Urothelium cell line (cell line): ENCODE measurements at places on chromosomes 12 and 14.

DNA sequence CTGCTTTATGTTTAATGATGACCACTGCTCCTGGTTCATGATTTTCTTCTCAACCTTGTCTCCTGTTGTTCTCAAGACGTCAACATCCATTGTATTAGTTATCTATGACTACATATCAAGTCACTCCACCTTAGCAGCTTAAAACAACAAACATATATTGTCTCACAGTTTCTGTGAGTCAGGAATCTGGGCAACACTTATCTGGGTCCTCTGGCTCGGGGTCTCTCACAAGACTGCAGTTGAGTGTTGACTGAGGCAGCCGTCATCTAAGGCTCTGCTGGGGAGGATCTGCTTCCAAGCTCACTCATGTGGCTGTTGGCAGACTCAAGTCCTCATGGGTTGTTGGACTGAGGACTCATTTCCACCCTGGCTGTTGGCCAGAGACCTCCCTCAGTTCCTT is 27.3 kb upstream of the FRS2 start:
- DNase-seq: no peak

DNA sequence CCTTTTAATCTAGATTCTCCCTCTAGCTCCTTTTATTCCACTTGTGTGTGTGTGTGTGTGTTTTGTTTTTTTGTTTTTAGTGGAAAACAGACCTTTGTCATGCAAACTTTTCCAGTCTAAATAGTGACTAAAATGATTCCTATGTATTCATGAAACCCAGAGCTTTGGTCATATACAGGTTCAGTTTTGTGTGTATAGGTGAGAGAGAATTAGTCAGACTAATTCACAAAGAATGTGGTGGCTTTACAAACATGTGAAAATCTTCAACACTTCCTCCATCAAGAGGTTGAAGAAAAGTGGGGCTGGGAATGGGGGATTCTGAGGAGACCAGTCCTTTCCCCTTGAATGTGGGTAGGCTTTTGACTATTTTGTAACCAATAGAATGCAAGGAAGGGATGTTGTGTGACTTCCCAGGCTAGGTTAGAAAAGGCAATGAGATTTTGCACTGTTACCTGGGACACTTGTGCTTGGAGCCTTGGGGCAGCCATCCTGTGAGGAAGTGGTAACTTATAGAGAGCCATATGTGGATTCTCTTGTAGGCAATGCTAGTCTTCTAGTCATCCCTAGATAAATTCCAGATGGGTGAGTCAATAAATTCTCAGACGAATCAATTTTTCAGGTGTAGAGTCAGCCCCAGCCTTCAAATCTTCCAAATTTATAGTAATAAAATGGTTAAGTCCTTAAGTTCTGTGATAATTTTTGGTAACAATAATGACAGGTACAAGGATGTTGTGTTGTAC is 236.1 kb downstream of the CEP128 start:
- no peak for DNase-seq

- no peak for DNase-seq
These were observed 62.4 kb downstream of the GSC start for GRCh38 chr14:94707494-94707893.

DNA sequence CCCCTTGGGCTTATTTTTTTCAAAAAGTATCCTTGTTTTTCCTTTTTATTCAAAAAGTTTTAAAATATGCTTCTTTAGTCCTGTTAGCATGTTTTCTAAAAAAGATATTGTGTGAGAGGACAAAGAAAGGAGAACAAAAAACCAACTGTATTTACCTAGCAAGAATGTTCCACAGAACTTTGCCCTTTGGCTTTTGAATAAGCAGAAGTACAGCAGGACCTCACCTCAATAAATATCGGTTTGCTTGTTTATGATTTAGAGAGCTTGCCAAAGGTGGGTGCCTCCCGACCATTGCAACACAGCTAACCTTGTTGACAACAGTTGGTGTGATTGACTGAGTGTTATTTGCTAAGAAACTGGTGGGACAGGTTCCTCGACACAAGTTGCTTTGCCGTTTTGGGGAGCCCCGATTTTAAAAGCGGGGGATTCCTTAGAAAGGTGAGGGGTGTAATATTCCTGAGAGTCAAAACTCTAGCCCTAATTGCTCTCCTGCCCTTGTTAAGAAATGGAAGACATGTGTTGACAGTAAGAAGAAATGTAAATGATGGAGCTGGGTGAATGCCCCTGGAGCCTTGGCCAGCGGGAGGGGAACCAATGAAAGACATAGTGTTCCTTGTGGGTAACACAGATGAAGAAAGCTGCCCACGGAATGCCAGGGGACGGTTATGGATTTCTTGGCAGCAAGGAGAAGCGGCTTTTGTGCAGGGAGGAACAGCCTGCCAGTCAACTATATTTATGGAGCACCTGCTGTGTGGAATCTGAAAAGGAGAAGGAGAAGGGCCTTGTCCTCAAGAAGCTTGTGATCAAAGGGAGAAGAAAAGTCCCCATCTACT is 13.7 kb downstream of the MYBPC1 start:
- DNase-seq: no peak

DNA sequence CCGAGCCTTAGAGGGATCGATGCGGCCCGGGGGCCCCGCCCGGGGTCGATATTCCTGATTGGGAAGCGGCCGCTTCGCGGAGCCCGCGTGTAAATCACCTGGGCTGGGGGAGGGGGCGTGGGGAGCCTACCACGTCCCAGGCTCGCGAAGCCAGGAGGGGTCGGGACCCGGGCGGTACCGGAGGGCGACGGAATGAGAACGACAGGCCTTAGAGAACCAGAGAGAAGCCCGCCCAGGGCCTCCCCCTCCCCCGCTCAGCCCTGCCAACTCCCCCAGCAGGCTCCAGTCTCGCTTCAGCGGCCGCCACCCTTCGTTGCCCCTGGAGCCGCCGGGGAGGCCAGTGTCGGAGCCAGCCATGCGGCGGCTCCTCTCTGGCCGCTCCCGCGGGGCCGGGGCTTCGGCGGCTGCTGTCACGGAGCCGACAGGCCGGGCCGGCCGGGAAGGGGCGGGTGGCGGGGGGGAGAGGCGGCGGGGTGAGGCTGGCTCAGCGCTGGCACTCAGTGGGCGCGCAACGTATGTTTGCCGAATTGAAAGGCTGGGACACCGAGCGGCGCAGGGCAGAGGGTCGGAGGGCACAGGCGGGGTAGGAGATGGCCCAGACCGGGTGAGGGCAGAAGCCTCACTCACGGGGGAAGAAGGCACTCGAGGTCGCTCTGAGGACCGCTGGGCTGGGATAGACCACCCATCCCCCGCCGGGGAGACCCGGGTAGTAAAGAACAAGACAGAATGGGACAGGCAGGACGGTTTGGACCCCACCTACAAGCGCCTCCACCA is 1.4 kb upstream of the DNAJC22 start:
- DNase-seq: no peak

DNA sequence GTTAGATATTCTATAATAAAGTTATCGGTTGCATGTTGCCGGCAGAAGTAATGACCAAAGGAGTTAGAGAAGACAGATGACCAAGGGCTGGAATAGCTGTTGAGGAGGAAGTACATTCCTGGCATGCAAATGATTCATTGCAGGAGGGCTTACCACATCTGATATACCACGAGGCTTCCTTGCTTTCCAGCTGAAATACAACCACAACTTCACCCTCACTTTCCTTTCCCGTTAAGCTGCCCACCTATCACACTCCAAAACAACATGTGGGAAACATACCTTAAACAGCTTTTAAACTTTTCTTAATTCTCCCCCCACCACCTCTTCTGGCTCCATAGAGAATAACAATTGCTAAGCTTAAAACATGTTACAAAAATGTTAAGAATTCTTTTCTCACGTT is 594.1 kb downstream of the NRXN3 start:
- DNase-seq: peak; percentile 57

DNA sequence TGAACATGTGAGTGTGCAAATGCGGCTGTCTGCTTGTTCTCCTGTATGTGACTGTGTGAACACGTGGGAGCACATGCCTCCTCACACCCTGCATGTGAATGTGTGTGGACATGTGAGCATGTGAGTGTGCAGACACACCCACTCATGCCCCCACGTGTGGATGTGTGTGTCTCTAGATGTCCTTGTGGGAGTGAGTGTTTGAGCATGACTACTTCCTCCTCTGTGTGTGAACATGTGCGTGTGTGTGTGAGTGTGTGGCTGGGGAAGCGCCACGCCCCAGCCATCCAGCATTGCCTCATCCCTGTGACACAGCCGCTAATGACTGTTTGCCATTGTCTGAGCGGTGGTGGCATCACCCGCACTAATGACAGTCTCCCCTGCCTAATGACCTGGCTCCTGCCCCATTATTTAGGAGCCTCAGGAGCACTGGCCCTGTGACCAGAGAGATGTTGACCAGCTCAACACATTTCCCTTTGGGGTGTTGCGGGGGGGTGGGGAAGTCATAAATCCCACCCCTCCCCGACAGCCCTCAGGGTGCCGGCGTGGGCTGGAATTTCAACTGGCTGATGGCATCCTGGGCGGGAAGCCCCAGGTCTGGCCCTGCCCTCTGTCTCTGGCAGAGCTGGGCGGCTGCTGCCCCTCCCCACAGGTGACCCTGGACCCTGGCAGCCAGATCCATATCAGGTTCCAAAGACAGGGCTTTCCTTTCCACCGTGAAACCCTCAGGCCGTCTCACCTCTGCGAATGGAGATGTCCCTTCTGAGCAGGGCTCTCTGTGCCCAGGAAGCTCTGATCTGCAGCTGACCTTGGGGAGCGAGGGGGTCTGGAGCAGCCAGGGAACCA is 11.5 kb upstream of the KRT80 start:
- peak; percentile 73 for DNase-seq

DNA sequence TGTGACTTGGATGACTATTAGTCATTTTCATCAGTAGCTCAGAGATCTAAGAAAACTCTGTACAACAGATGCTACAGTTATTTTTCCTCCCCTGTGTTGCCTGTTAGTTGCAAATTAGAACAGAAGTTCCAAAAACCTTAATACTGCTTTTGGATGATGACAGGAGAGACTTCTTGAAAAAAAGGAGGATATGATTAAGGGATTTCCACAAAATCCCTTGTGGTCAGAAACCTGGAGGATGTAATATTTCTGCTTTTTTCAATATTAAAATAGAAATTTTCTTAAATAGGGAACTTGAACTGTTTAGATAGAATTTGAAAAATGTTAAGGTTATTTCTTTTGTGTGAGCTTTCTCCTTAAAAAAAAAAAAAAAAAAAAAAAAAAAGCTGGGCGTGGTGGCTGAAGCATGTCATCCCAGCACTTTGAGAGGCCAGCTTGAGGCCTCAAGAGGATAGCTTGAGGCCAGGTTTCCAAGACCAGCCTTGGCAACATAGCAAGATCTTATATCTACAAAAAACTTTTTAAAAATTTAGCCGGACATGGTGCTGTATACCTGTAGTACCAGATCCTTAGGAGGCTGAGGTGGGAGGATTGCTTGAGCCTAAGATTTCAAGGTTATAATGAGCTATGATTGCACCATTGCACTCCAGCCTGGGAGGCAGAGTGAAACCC is 14.1 kb downstream of the CMAS start:
- DNase-seq: no peak

GRCh38 chr14:51865953-51866747 is 5.7 kb downstream of the GNG2 start:
- no peak for DNase-seq

- DNase-seq: no peak
These were observed 11.9 kb downstream of the BCL11B start for GRCh38 chr14:99260116-99260515.

GRCh38 chr14:79281244-79282152 is 929.8 kb downstream of the DIO2 start:
- no peak for DNase-seq

DNA sequence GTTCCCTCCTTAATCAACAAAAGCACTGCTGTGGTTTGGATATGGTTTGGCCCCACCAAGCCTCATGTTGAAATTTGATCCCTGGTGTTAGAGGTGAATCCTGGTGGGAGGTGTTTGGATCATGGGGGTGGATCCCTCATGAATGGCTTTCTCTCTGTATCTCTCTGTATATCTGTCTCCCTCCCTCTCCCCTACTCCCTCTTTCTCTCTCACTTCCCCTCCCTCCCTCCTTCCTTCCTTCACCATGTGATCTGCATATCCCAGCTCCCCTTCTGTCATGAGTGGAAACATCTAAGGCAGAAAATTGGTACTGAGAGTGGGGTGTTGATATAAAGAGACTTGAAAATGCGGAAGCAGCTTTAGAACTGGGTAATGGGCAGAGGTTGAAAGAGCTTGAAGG is 5.2 kb downstream of the GSKIP start:
- no peak for DNase-seq

GRCh38 chr14:91964724-91965123 is 17.2 kb upstream of the FBLN5 start:
- DNase-seq: no peak
